Activated CD4-positive, CD25-positive, alpha-beta regulatory T cell treated with anti-CD3 and anti-CD28 coated beads, Interleukin-2, amount 50 U/mL, for 16 hours (primary cell): ENCODE measurements at places on chromosomes 1 and 21.

GRCh38 chr1:16095447-16095846, 22.0 kb upstream of the FAM131C start:
- DNase-seq = no peak

- DNase-seq = peak; percentile 77
These were observed 8.3 kb downstream of the SLC27A3 start for GRCh38 chr1:153783233-153784190.

- DNase-seq = no peak
These were observed 15.6 kb upstream of the SLC45A1 start for GRCh38 chr1:8302081-8302956.

- no peak for DNase-seq
These were observed 236.9 kb downstream of the RERE start for GRCh38 chr1:8580566-8580965.

GRCh38 chr1:153447498-153448170, 12.8 kb downstream of the S100A7 start:
- DNase-seq = no peak

DNA sequence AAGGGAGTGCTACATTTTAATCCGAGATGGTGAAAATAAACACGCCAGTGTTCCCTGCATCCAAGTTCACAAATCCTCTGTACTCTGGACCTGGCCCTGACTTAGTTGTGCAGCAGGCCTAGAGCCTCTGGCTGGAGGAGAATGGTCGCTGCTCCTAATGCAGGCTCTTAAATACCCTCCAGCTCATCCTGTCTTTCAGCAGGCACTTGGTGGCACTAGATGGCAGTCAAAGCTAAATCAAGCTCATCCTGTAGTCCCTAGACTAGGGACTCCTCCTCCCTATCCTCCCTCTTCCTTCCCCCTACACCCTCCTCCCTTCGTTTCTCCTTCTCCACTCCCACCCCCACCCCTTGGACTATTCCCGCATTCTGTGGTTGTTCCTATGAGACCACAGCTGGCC, 41.6 kb upstream of the MTR start:
- no peak for DNase-seq

GRCh38 chr1:119774746-119775490, 6.2 kb upstream of the HMGCS2 start:
- no peak for DNase-seq

- DNase-seq = no peak
These were observed 609 bp upstream of the CHTOP start for GRCh38 chr1:153633161-153633753.

- no peak for DNase-seq
These were observed 4.5 kb downstream of the PATJ start for GRCh38 chr1:61746813-61747212.

DNA sequence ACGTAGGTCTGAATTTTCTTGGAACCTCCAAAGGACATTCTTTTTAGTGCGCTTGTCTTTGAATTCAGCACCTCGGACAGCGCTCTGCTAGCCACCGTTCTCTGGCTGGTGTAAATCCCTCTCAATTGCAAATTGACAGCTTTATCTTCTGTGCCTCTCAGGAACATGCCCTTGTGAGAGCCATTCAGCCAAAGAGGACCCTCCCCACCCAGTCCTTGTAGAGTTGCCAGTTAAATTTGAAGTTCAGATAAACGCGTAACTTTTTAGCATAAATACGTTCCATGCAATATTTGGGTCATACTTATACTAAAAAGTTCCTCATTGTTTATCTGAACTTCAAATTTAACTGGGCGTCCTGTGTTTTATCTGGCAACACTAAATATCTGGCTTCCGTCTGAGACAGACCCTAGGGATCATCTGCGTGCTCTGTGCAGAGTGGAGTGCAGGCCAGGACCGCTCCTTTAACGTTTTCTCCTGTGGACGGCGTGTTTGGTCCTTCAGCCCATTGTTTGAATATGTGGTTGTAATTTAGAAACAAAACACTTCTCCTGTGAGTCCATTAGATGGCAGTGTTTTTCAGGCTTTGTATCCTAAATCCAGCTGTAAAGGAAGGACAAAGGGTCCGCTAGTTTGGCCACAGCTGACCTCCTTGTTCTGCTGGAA, 7.0 kb downstream of the KCNAB2 start:
- no peak for DNase-seq

DNA sequence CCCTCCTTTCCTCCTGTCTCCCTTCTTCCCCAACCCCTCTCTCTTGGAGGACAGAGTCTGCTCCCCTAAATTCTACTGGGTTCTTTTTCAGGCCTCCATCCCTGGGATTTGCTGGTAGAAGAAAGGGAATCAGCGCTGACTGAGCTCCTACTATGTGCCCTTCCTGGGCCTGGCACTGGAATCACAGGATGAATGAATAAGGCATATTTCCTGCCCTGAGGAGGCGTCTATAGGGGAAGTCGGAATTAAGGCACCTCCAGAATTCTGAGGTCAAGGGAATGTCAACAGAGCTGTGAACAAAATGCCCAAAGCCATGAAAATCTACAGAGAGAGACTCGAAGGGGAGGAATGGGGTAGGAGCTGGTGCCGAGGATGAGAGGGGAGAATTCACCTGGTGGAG, 17.4 kb upstream of the BTG2 start:
- no peak for DNase-seq

DNA sequence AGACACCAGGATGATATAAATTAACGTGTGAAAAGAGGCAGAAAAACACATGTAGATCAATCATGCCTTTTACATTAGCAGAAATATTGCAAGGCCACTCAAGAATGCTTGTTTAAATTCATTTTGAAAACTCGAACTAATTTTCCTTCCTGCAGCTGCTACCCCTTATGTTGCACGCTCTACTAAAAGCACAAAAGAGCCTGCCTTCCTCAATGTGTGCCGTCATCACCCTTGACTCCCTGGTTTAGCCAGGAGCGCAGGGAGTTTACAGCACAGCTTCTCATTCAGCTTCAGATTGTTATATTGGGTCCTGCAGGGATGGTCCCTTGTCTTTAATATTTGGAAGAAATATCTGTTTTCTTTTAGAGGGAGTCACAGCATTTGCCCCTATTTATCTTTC, 10.1 kb upstream of the ST6GALNAC5 start:
- DNase-seq = no peak

DNA sequence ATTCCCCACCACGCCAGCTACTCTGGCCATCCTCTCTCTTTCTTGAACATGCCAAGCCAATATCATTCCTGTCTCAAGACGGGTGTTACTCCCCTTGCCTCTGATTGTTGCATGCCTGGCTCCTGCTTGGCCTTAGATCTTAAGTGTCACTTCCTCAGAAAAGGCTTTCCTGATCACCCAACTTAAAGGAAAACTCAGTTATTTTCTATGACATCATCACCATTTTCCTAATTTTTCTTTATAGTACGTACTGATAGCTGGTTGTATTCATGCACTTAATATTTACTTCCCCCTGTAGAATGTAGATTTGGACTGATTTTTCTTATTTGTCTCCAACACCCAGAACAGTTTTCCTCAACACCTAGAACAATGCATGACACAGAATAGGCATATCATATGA, 123.8 kb upstream of the TSPAN2 start:
- DNase-seq = no peak

DNA sequence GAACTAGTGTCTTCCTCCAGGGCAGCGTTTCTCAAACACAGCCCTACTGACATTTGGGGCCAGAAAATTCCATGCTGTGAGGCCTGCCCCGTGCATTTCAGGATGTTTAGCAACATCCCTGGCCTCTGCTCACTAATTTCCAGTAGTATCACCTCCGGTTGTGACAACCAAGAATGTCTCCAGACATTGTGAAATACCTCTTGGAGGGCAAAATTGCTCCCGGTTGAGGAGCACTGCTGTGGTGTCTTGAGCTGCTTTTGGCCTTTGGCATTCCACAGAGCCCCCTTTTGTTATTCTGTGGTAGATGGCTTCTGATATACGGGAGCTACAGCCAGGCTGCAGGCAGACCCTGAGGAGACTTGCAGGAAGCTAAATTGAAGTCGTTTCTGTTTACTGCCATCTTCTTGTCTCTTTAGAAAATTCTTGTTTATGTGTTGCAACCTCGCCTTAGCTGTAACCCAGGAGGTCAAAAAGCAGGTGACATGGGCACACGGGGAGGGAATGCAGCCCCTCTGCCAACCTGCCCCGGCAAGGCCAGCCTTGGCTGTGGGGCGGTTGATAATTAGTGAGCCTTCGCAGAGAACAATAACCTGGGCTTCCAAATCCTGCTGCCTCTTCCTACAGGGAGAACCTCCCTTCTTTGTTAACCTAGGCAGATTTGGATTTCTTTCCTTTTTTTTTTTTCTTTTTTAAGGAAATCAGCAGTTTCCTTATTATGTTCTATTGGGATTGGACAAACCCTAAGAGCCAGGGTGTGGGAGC, 74.7 kb upstream of the AKT3 start:
- no peak for DNase-seq
